ENCODE measurements at places on chromosomes 4 and X.

- DNase-seq = no peak
Measured at GRCh38 chr4:24662056-24662455, 77.7 kb upstream of the DHX15 start.

- DNase-seq = no peak
Measured at GRCh38 chr4:121439669-121440068, 58.9 kb upstream of the QRFPR start.

- DNase-seq = no peak
Measured at GRCh38 chrX:38848671-38849455, 47.6 kb downstream of the MID1IP1 start.

DNA sequence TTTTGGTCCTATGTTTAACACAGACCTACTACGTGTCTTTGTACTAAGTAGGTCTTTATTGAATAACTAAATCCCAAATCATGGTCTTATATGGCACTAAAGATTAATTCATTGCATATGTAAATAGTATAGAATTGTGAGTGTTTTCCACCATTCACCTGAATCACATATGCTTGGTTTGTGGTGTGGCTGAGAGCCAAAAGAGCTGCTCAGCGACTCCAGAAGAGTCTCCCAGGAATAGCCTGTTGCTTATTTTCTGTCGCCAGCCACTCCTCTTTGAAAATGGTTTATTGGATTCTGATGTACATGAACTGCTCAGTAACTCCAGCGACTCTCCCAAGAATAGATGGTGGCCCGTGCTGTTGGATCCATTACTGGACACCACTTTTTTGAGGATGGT, 184.5 kb downstream of the CLCN4 start:
- no peak for DNase-seq

- DNase-seq = no peak
Measured at GRCh38 chrX:14927401-14927800, 54.2 kb downstream of the MOSPD2 start.

DNA sequence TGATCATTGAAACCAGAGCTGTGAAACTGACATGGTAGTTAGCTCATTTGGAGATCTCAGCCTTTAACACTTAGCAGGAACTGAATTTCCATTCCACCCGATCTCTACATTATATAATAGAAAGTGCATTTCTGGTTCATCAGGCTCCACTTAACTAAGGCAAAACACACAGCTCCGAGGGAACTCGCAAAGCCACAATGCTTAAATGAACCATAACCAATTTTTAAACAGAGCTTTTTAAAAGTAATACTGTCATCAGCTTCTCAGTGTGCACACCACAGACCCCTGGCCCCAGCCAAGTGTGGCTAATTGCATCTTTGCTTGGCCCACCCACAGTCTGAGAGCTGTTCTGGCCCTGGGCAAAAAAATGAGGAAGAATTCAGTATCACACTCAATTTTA, 66.1 kb downstream of the DCHS2 start:
- no peak for DNase-seq

GRCh38 chr4:142762280-142762679, 83.8 kb downstream of the INPP4B start:
- DNase-seq = no peak

Data from D721Med (cell line).